Frontal cortex (tissue), 4 donors: ENCODE measurements at places on chromosomes 1 and 21.

DNA sequence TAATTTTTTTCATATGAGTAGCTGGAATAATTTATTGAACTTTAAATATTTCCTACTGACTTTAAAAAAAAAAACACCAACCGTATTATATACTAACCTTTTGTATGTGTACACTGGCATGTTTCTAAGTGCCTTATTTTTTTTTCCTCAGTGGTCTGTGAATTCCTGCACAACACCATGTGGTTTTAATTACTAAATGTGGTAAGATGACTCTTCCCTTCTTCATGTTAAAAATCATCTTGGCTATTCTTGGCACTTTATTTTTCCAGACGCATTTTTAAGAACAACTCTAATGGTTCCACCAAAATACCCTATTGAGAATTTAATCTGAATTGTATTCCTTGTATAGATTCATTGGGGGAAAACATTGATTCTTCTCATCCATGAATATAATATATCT, 28.4 kb downstream of the PPP2R5A start:
- no peak for DNase-seq

- DNase-seq, result no peak
These were observed 14.1 kb downstream of the WDR47 start for GRCh38 chr1:109027841-109028240.

GRCh38 chr1:32884726-32885125, 1.6 kb upstream of the HPCA start:
- DNase-seq, result no peak

DNA sequence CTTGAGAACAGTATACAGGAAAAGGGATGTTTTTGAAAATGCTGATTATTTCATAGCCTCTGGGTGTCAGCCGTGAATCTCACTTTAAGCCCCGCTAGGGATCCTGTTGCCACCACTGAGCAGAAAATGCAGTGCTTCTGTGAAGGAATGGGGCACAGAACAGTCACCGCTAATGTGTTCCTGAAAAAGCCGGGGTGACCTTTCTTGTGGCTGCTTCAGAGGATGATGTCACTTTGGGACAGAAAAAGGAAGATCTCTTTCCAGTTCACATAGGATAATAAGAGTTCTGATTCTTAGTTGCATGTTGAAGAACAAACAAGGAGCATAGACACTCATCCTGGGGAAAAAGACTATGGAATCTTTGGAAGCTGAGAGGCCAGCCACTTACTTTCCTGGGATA, 349.6 kb downstream of the DISC1 start:
- DNase-seq, result no peak

DNA sequence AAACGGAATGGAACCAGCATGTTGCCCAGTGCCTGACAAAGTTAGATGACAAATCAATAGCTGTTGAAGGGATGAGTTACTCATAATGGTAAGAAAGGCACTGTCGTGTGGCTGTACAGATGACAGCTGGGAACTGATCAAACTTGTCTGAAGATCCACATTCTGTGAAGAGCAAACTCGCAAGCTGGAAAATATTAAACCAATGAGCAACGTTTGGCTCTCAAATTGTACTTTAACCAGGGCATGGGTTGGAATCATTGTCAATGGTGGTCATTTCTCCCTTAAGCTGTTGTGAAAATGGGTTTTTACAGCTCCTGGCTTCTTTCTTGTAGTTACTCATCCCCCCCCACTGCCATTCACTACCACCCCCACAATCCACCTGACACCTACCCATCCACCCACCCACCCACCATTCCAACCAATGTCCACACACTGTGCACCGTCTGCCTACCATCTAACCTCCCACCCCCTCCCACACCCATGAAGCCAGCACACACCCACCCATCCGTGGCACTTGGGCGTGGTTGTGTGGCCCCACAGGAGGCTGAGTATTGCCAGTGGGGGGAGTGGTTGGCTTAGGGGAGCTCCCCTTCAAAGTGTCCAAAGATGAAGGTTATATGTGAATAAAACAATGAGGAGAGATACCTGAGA, 46.7 kb downstream of the CLDN14 start:
- DNase-seq, result no peak

GRCh38 chr1:205440476-205441317, 15.1 kb downstream of the BLACAT1 start:
- no peak for DNase-seq

DNA sequence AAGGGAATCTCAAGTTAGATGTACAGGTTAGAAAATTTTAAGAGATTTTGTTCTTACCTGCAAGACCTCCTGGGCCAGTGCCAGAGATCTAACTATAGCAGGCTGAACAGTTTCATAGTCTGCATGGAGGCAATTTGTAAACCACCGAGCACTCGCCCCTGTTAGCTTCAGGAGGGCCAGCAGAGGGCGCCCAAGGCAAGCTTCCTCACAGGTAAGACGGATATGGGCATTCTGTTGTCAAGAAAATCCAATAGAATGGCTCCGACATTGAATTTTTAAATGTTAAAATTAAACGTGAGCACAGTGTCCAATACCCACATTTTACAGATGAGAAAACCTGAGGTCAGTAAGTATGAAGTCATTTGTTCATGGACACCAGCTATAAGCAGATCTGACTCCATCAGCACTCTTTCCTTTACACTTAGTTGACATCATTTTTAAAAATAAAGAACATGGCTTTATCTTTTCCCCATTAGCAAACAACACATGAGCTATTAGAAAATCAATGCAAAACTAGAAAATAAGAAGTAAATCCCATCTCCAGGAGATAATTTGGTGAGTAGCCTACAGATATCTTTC, 2.2 kb downstream of the REG4 start:
- DNase-seq, result peak; percentile 13

DNA sequence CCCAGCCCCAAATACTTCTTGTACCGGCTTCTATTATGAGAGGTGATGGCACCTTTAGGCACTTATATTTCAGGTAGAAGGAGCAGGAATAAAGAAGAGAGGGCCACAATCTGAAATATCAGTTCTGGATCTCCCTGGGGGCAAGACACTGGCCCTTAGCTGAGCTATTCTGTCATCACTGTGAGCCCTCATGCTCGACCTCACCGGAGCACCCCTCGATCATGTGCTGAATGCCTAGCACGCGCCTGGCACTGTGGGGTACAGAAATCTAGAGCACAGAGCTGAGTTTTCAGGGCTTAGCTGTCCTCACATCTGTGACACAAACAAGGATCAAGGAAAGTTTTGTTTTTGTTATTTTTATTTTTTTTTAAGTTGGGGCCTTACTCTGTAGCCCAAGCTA, 7.6 kb upstream of the MX1 start:
- no peak for DNase-seq

DNA sequence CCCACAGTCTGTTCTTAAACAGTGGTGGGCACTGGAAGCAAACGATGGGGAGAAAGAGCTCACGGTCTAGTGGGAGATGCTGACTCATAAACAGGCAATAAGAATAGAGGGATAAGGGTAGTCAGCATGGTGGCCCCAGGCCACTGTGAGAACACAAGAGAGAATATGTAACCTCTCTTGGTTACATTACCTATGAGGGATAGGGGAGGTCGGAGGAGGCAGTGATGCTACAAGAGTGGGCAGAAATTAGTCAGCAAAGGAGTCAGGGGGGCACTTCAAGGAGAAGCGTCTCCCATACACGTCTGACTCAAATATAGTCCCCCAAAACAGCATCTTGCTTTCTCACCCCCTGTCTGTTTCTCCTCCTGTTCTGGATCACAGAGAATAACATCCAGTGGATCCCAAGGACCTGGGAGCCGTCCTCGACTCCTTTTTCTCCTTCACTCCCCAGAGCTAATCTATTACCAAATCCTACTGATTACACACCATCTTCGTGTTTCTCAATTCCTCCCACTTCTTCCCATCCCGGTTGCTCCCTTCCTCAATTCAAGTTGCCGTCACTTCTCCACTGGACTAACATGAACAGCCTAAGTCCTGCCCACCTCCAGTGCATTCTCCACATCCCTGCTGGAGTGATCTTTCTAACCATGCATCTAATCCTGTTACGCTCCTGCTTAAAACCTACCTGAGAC, 2.1 kb downstream of the SLAMF8 start:
- DNase-seq, result no peak

GRCh38 chr1:186849271-186849671, 20.5 kb downstream of the PLA2G4A start:
- DNase-seq, result no peak

- no peak for DNase-seq
These were observed 44.5 kb downstream of the CD55 start for GRCh38 chr1:207366022-207366421.

DNA sequence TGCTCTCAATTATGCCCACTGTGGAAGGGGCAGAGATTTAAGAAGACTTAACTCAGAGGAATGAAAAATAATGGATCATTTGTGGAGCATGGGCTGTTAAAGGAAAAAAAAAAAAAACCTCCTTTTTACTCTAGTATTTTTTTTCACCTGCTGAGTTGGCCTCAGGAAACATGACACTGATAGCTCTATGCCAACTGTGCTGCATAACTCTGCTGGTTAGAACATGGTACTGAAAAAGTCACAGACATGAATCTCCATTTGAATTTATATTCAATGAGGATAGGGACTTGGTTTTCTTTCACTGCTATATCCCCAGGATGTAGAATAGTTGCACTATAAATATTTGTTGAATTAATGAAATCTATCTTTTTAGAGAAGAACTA, 86.1 kb upstream of the KIAA0040 start:
- DNase-seq, result no peak

DNA sequence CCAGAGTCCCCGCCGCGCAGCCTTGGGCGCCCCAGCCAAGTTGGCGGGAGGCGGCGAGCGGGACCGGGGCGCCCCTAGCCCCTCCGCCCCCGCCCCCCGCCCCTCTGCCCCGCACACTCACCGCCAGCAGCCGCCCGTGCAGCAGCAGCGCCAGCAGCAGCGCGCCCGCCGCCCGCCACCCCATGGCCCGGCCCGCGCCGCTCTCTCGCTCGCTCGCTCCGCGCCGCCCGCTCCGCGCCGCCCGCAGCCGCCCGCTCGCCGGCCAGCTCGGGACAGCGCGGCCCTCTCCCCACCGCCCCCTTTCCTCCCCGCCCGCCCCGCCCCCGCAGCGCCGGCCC, at the start of gene HSPG2:
HSPG2 (minus strand) TSS at position 277 of the 338 bp plus-strand sequence; CDS start at position 184, 93 bp downstream.
- no peak for DNase-seq

DNA sequence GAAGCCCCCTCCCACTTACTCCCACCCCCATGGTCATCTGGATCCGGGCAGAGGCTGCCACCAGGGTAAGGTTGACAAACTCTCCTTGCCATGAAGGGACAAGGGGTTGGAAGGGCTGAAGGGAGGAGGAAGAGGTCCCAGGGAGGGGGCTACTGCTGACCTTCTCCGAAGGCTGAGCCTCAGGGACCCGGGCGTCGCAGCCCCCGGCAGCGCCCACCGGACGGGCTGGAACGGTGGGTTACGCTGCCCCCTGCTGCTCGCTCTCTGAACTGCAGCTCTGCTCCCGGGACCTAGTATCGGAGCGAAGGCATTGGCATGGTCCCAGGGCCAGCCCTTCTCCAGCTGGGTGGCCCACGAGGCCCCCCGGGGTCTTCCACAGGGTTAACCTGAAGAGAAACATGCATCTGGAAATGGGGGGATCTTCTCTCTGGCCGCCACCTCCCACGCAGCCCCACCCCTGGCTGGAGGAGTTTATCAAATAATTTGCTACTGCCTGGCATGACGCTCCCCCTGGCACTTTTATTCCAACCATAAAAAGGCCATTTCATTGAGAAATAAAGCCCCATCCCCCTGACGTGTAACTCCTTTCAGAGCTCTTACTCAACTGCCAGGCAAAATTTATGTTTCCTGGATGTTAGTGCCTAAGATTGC, 70.4 kb upstream of the TARDBP start:
- peak; percentile 78 for DNase-seq

GRCh38 chr1:27886744-27887143, 14.4 kb downstream of the THEMIS2 start:
- no peak for DNase-seq

DNA sequence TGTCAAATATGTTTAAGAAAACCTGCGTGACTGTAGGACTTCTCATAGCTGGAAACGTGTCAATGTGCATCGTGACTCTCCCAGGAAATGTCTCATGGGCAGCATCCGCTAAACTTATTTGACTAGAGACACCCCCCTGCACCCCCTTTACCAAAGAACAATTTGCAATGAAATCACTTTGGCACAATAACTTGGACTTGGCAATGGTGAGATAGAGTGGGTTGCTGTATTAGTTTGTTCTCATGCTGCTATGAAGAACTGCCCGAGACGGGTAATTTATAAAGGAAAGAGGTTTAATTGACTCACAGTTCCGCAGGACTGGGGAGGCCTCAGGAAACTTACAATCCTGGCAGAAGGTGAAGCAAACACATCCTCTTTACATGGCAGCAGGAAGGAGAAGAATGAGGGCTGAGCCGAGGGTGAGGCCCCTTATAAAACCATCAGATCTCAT, 13.8 kb downstream of the CLDN14 start:
- no peak for DNase-seq

DNA sequence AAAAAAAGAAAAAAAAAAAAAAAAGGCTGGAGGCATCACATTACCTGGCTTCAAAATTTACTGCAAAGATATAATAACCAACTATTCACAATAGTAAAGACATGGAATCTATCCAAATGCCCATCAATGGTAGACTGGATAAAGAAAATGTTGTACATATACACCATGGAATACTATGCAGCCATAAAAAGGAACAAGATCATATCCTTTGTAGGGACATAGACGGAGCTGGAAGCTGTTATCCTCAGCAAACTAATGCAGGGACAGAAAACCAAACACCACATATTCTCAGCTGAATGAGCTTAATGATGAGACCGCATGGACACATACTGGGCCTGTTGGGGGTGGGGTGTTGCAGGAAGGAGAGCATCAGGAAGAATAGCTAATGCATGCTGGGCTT, 330.5 kb downstream of the SRGAP2C start:
- no peak for DNase-seq

DNA sequence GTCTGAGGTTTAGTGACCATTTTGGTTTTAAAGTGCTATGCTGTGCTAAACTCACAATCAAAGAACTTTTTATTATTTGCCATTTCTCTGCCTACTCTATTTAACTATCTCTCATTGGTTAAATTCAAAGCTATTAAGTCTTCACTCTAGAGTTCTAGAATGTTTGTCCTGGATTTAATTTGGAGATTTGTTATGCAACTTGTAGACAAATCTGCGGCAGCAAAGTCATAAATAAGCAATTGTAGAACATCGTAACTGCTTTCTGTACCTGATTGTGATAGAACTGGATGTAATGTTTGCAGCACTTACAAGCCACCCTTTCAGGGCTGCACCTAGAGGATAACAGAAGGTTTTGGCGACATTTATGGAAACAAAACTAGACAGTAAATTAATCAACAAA, 566.5 kb upstream of the ADGRL2 start:
- no peak for DNase-seq

DNA sequence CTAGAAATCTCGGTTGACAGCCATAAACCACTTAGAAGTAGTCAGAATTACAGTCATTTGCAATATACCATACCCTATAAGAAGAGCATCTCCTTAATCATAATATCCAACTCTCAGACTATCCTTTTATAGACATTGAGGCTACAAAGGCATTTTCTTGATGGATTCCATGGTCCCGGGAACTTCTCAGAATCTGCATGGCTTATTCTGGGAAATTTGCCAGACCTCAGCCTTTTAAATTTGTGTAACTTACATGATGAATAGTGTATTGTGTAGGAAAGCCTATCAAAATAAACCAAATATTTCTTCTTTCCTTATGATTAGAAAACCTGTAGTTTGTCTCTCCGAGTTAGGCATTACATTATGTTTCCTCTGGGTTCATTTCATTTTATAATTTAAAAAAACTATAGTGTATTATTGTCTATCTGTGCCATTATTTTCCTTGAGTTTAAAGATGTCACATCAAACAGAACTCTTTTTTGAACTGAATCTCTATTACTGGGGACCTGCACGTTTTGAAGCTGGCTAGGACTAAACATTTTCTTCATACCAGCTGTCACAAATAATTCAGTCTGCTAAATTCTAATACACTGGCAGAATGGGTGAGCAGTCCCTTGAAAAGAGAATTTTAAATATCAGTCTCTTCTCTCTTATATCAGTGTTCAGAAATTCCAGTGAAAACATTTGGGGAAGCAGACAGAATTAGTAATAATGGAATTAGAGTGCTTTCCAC, 102.9 kb downstream of the GABPA start:
- DNase-seq, result no peak
